HFF-Myc (cell line): ENCODE measurements at places on chromosomes 5 and 9.

DNA sequence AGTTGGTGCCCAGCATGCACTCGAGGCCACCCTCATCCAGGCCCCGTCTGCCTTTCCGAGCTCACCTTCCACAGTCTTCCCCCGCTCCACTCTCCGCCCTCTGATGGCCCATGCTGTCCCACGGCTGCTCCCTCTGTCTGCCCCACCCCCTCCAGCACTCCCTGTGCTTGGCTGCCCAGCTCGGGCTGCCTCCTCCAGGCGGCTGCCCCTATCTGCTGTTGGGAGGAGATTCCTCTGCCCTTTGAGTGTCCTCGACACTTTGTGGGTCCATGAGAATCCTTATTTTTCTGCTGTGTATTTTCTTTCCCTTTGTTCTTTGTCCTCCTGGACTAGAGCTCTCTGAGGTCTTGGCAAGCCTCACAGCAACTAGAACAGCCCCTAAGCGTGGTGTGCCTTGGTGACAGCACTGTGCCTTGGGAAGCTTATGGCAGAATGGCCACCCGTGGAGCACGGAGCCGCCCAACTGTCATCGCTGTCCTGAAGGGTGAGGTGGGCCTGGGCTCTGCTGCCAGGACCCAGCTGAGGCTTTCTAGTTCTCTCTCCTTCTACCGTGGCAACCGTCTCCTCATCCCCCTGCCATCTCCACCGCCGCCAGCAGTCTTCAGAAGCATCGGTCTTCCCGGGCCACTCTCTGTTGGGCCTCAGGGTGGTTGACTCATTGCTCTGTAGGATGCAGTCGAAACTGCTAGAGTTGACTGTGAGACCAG lies 5.2 kb downstream of the NTMT1 start:
- DNase-seq: no peak

GRCh38 chr9:120860083-120860482 lies 16.9 kb downstream of the PHF19 start:
- no peak for DNase-seq

- DNase-seq: no peak
Measured at GRCh38 chr5:175464074-175464941, 14.1 kb upstream of the SFXN1 start.

GRCh38 chr9:137243626-137244485 lies 2.8 kb downstream of the TUBB4B start:
- no peak for DNase-seq

GRCh38 chr5:12901696-12902095 lies 997.5 kb upstream of the CTNND2 start:
- DNase-seq: no peak

DNA sequence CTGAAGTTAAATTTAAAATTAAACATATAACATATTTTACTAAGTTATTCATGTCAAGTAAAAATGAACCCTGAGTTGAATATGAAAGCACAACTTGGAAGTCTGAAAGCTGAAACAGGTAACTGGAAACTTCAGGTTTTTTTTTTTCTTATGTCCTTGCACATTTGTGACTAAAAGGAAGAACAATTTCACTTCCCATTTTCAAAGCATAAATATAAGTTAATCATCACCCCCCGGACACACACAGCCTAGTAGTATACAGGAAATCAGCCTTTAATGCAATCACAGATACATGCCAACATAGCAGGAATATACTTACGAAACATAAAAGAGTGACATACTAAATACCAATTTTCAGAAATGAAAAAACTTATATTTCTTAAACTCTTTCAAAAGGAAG lies 225.9 kb downstream of the RFX3 start:
- DNase-seq: no peak

DNA sequence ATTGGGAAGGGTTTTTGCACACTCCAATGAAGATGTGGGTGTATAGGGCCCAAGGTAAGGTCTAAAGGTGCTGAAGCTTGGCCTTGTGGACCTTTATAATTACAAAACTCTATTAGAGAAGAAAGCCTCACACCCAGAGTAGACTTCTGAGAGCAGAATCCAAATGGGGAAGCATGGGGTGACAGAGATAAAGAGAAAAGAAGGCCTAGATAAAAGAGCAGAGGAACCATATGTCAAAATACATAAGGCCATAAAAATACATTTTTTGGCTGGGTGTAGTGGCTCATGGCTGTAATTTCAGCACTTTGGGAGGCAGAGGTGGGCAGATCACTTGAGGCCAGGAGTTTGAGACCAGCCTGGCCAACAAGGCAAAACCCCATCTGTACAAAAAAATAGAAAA lies 27.4 kb upstream of the TCERG1 start:
- DNase-seq: no peak

DNA sequence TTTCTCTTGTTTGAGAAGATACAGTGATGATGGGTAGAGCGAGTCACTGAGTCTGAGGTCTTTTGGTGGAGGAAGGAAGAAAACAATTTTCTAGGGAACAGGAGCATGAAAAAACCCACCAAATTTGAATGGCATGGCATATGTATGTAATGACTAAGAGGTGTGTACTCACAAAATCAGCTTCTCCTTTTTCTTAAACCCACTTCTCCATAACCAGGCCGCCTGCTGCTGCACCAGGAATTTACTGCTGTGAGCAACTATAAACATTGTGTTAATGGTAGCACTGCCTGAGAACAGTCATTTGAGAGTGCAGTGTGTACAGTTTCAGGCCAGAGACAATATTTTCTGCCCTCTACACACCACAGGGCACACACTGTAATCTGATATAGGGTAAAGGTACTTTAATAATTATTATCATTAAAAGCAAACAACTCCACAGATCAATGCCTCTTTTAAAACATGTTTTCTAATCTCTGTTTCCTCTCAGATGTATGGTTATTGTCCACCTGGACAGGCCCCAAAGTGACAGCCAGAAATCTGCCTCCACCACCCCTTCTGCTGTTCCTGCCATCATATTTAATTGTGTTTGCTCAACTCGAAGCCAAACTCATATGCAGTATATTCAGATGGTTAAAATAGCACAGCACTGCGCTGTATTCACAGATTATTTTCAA lies 241.6 kb downstream of the KIAA0825 start:
- DNase-seq: no peak

DNA sequence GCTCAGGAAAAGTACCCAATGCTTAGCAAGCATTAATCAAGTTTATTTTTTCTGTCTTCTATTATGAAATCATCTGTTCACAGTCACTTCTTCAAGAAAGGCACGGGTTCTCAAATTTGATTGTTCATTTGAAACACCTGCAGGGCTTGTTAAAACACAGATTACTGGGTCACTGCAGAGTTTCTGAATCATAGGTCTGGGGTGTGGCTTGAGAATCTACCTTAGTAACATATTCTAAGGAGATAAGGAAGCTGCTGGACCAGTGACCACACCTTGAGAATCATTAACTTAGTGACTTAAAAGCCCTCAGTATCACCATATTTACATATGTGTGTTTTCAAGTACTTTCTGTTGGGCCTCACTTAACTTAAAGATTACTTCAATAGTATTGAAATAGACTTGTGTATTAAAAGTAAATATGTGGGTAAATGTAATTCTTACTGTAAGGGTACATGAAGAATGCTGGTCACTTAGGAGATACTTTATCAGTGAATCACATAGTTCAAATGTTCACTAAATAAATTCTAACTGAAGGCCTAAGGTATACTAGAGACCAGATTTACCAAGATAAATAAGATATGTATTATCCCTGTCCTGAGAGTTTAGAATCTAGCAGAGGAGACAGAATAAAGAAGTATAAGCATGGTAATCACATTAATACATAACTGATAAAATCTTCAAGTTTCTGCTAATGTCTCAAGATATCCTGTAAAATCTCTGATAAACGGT lies 1342.1 kb upstream of the C9orf72 start:
- DNase-seq: no peak

DNA sequence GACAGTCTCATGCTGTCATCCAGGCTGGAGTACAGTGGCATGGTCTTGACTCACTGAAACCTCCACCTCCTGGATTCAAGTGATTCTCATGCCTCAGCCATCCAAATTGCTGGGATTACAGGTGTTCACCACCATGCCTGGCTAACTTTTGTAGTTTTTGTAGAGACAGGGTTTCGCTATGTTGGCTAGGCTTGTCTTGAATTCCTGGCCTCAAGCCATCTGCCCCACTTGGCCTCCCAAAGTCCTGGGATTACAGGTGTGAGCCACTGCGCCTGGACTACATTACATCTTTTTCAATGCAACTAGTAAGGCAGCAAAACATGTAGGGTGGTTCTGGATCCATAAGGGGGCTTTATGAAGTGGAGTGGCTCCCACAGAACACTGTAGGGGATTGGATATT lies 29.6 kb upstream of the RASGEF1C start:
- DNase-seq: no peak

GRCh38 chr5:75885321-75885720 lies 168.1 kb upstream of the POC5 start:
- DNase-seq: no peak

DNA sequence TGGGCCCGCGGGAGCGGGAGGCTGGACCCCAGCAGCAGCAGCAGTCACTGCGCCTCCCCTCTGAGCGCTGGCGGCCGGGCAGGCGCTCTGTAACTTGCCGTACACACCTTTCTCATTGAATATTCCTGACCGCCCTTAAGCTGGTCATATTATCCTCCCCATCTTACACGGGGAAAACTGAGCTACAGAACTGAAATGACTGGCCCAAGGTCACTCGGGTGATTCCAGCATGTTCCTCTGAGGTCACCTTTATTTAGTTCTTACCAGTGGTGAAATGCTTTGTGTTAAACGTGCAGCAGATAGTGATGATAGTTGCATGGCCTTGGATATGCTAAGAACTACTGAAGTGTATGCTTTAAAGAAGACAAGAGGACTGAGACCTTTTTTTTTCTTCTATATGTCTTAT lies 607 bp downstream of the UQCRQ start:
- DNase-seq: no peak

- DNase-seq: no peak
Measured at GRCh38 chr5:22835686-22836085, 17.5 kb downstream of the CDH12 start.

DNA sequence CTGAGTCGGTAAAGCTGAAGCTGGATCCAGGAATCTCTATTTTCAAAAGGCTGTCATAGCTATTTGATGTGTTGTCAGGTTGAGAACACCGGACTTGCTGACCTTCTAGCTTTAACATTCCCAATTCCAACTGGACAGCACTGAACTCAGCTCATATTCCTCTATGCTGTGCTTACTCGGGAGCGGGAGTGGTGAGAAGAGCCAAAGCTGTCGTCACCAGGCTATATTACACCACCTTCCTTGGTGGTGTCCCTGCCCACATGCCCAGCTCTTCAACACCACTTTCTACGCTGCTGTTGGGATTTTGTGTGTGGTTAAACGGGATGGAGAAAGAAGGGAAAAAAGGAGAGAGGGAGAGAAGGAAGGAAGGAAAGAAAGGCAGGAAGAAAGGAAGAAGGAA lies 653.6 kb downstream of the RAB3C start:
- DNase-seq: no peak

DNA sequence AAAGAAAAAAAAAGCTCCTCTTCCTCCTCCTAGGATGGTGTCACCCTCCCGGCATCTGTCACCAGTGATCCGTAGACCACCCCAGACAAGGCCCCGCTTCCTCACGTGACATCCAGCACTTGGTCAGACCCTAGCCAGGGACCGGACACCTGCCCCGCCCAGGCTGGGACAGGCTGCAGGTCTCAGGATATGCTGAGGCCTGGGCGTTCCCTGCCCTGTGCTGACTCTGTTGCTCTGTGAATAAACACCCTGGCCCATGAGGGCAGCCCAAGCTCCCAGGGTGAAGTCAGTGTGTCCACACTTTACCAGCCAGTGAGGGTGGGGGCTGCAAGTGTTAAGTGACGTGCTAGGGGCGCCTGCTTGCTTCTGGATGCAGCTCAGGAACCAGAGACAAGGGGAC lies 5.6 kb downstream of the EDF1 start:
- DNase-seq: no peak

GRCh38 chr5:146025114-146025680 lies 80.2 kb downstream of the PLAC8L1 start:
- DNase-seq: no peak

- no peak for DNase-seq
Measured at GRCh38 chr9:21015129-21015815, 16.2 kb downstream of the HACD4 start.

DNA sequence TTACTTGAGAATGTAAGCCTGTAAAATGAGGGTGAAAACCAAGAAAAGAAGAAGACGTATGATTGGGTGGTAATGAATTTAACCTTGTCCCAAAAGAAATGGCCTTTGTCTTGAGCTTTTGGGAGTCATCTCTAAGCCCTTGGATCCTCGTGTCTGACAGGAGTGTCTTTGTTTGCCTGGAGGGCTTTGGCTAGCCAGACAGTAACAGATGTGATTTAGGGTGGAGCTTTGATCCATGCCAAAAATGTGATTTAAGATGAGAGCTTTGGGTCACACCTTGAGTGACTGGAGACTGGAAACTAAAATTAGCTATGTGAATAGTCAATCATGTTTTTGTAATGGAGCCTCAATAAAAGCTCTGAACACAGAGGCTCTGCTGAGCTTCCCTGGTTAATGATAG lies 25.9 kb upstream of the ZFAND5 start:
- DNase-seq: no peak

DNA sequence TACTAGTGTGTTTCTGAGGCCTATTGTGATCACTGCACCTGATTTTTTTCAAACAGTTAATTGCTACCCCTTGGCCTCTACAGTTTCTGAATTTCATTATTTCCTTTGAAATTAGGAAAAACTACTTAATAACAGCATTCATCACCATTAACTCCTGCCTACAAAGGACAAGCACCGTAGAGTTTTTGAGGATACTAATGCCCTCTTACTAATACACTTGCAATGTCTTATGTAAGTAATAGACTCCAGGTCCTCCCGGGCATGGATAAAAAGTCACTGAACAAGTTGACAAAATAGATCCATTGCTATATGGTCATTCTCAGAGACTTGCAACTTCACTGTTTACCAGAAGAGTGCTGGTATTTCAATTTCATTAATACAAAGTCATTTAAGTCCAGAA lies 1172.5 kb downstream of the CDH12 start:
- no peak for DNase-seq

- no peak for DNase-seq
Measured at GRCh38 chr9:107932601-107933000, 443.0 kb upstream of the KLF4 start.

- DNase-seq: no peak
Measured at GRCh38 chr5:180977852-180978251, 10.8 kb upstream of the BTNL3 start.

DNA sequence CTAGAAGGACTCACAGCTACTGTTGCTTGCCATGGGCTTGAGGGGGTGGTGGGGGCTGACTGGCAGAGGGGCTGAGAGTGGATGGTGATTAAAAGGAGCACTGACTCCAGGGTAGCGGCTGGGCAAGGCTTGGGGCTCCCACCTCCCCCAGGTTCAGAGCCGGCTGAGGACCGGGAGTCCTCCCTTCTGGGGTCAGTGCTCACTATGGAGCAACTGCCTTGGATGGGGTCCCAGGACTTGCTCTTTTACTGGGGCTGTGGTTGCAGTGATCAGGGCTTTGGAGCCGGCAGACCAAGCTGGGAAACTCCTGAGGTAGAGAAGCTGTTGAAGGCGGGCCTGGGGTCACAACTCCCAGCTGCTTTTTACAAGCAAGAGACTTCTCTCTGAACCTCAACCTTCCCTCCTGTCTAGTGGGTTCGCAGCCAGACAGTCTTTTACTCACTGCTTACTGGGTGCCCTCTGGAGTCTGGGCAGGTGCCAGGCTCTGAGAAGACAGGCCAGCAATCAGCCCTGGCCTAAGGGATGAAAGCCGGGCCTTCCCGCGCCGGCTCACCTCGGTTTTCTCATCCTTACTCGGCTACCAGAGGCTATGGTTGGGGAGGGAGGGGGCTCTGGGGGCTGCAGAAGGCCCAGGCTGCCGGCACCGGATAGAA lies 795 bp upstream of the ASS1 start:
- DNase-seq: no peak

GRCh38 chr5:137370096-137371071 lies 128.7 kb downstream of the SPOCK1 start:
- DNase-seq: no peak
